Placental epithelial cell (primary cell): ENCODE measurements at places on chromosomes 6 and 20. TPM values are rescaled to one million over a fixed set of nuclear protein-coding genes. Genes with fewer than 3 reads are reported as not detected.

SYCP2 gene
- total RNA-seq: 4.2 and 4.7 TPM in 2 replicates

HLA-DPA1 gene
- total RNA-seq: 9.0 and 14.9 TPM in 2 replicates

SPATA25 gene
- 0.98 and 2.0 TPM in 2 replicates for total RNA-seq

TNFAIP3 gene
- 4.3 and 6.3 TPM in 2 replicates for total RNA-seq

TRIM40 gene
- not detected in 2 replicates for total RNA-seq

KCNB1 gene
- total RNA-seq: not detected in 2 replicates

CLPSL1 gene
- not detected in 2 replicates for total RNA-seq

BPIFB4 gene
- not detected in 2 replicates for total RNA-seq

OPRL1 gene
- total RNA-seq: 1.3 and 2.0 TPM in 2 replicates

PCK1 gene
- not detected in 2 replicates for total RNA-seq

LY6G6C gene
- 0.39 and 3.5 TPM in 2 replicates for total RNA-seq

TGM2 gene
- 1,854 and 3,151 TPM in 2 replicates for total RNA-seq

DDX43 gene
- 1.6 and 2.7 TPM in 2 replicates for total RNA-seq

REPS1 gene
- 51.0 and 55.0 TPM in 2 replicates for total RNA-seq

LHFPL5 gene
- total RNA-seq: not detected in 2 replicates

ULBP3 gene
- total RNA-seq: 3.5 and 9.7 TPM in 2 replicates

SAMD3 gene
- under 0.01 TPM in 1 of 2 replicates, not detected in the other for total RNA-seq

MYH7B gene
- total RNA-seq: under 0.01 and 0.39 TPM in 2 replicates

SLC17A4 gene
- total RNA-seq: under 0.01 TPM in 1 of 2 replicates, not detected in the other

GABRR1 gene
- total RNA-seq: not detected in 2 replicates

HLA-DQB1 gene
- 0.22 TPM in 1 of 2 replicates, not detected in the other for total RNA-seq

CASS4 gene
- under 0.01 and 1.5 TPM in 2 replicates for total RNA-seq

WFDC11 gene
- total RNA-seq: not detected in 2 replicates

TFB1M gene
- 9.4 and 12.0 TPM in 2 replicates for total RNA-seq

POM121L2 gene
- not detected in 2 replicates for total RNA-seq

HUS1B gene
- 0.22 and 1.2 TPM in 2 replicates for total RNA-seq

COX4I2 gene
- total RNA-seq: not detected in 2 replicates

TP53TG5 gene
- not detected in 2 replicates for total RNA-seq

FNDC1 gene
- total RNA-seq: 3.0 and 29.4 TPM in 2 replicates

KCNQ5 gene
- total RNA-seq: 0.43 and 5.9 TPM in 2 replicates

PAK5 gene
- not detected in 2 replicates for total RNA-seq

PRSS16 gene
- total RNA-seq: 6.9 and 10.2 TPM in 2 replicates

RAB44 gene
- total RNA-seq: 0.11 TPM in 1 of 2 replicates, not detected in the other

PBOV1 gene
- total RNA-seq: not detected in 2 replicates

WFDC12 gene
- not detected in 2 replicates for total RNA-seq

VGLL2 gene
- not detected in 2 replicates for total RNA-seq

FOXF2 gene
- under 0.01 TPM in 1 of 2 replicates, not detected in the other for total RNA-seq

ADGB gene
- 0.39 TPM in 1 of 2 replicates, not detected in the other for total RNA-seq

C6orf15 gene
- 1.2 and 1.3 TPM in 2 replicates for total RNA-seq
